ENCODE measurements at places on chromosomes 2 and 18.

DNA sequence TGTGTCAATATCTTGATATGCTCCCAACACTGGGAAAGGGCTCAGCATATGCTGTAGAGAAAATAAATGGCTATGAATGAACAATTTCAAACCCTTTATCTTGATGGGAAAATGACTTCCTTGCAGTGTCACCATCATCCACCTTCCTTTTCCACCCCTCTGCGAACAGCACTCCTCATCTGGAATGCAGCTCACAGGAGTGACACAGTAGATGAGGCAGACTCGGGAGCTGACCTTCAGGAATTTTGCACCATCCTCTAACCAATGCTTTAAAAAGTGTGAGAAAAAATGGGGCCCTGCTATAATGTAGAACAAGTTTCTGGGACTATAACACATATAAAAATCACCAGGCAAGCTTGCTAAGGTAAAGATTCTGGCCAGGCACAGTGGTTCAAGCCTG, 41.3 kb upstream of the YPEL5 start:
- DNase-seq, result no peak

DNA sequence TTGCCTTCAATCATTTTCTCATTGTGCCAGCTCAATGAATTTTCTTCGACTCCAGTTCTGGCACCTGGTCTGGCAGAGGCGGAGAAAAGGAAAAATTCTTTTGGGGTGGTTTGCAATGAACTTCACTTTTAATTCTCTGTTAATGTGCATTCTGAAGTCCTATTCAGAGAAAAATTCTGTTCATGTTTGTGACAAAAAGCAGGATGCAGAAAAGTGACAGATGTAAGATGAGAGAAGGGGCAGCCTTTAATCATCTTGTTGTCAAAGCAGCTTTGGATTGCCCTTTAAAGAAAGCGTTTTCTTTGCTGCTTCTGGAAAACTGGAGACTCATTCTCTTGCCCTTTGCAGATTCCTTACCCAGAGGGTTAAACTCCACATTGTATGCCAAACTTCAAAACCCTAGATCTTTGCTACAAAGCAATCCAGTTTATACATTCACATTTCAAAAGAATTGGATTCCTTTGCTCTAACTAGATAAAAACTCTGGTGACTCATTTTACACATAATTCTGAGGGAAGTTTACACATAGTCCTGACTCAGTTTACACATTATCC, 94.6 kb upstream of the CAVIN2 start:
- DNase-seq, result no peak

GRCh38 chr2:100130595-100131391, 11.6 kb downstream of the AFF3 start:
- DNase-seq, result no peak

DNA sequence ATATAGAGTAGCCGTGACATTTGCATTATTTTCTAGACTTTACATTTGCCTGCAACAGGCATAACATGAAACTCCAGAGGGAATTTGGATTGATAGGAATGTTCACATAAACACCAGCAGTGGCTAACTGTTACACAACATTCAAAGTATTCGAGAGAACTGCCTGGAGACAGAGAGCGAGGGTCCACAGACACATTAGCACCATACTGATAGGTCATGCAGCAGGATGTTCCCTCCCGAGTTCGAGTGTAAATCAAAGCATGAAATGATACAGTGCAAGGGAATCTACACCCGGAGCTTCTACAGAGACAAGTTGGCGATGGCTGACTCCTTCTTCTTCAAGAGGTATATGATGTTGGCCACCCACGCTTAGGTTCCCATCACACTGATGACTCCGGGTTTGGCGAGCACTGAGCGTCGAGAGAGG, 89.5 kb downstream of the COL6A3 start:
- no peak for DNase-seq

- no peak for DNase-seq
These were observed 2.4 kb downstream of the FAM171B start for GRCh38 chr2:186696290-186696689.

- DNase-seq, result no peak
These were observed 132.4 kb downstream of the MREG start for GRCh38 chr2:215880970-215881369.
